ENCODE measurements at places on chromosomes 2 and 18. TPM values are rescaled to one million over a fixed set of nuclear protein-coding genes. Genes with fewer than 3 reads are reported as not detected.

The TMSB10 gene
- total RNA-seq, result 2,956 TPM

The HOXD4 gene
- total RNA-seq, result not detected

The RAB17 gene
- 82.8 TPM for total RNA-seq

The DPYSL5 gene
- not detected for total RNA-seq

The GYPC gene
- total RNA-seq, result 62.0 TPM

The QPCT gene
- total RNA-seq, result 12.5 TPM

The TSPYL6 gene
- total RNA-seq, result not detected

- DNase-seq, result no peak
Observed at GRCh38 chr2:67281101-67281500, 116.0 kb upstream of the ETAA1 start.

GRCh38 chr18:23998820-23999219, 15.7 kb upstream of the TTC39C start:
- no peak for DNase-seq

DNA sequence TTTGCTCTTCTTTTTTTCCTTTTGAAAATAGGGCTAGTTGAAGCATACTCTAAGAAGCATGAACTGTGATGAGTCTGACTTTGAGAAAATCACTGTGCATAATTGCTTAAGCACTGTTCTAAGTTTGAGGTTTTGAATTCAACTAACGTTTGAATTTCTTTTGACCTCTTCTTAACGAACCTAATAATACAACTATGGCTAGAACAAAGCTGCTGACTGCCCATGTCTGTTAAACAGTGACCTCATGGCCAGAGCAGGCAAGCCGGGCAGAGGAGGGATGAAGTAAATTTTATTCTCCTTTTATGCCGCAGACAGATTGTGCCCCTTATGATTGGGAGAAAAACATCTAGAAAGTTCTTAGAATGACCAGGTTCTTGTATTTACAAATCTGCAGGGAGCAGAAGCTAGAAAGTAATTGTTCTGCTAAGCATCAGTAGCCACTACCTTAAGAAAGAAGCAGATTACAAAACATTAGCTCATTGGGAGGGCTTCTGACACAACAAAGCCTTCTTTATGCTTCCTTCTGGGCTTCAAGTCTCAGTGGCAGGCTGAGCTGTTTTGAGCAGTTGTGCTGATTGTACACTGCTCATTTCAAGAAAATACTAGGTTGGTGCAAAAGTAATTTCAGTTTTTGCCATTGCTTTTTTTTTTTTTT, 97.8 kb upstream of the RASGRP3 start:
- no peak for DNase-seq

DNA sequence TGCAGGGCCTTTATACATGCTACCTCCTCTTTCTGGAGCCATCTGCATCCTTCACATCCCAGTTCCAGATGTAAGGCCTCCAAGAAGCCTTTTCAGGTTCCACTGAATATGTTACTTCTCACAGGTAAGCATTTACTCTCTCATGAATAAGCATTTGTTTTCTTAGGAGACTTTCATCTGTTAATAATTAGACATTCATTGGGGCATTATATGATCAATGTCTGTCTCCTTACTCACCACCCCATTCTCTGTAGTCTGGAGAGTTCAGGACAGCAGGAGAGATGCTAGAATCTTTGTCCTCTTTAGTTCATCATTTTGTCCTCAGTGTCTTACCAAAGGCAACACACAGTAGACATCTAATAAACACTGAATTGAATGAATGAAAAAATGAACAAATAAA, 185.7 kb downstream of the NCKAP5 start:
- DNase-seq, result no peak

- peak; percentile 84 for DNase-seq
Observed at GRCh38 chr2:240935103-240935876, 29.2 kb downstream of the CROCC2 start.

DNA sequence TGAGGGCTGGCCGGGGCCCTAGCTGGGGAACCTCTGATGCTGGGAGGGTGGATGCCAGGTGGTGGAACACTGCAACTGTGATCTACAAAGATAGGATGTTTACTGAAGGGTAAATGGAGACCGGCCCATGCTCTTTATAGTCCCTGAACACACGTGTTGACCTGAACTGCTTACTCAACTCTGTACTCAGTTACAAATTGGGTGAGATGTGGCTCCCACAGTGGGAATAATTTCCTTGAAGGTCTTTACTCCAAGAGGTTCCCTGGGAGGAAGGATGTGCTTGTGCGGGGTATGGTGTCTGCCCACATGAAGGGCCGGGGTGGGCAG, 254.1 kb downstream of the PRKCE start:
- no peak for DNase-seq

DNA sequence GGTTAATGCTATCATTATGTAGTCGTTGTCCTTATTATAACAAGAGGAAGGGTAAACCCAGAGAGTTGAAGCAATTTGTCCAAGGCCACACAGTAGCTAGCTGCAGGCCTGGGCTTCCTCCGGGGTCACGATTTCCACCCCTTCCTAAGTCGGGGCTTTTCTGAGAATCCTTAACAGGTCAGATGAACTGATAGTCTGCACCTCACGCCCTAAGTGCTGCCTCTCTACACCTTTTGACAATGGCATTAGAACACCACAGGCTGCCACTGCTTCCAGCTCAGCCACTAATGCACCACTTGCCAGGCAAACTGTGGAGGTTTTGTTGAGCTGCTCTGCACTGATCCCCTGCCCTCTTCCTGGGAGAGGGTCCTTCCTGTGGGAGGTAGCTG, 37.7 kb downstream of the FOSL2 start:
- no peak for DNase-seq

DNA sequence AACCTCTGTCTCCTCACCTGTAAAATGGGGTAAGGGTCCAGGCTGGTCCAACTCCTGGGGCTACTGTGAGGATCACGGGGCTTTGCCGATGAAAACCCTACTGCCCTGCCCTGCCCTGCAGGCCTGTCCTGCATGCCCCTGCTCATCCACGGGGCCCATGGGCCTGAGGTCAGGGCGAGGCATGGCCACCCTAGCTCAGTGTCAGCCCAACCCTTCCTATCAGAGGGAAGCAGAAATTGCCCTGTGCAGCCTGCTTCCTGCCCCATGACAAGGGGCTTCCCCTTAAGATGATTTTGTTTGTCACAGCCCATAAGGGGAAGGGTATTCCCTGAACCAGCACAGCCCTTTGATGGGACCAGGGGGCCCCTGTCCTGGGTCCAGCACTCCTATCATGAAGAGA, 353.6 kb upstream of the ID2 start:
- DNase-seq, result no peak

GRCh38 chr2:224009605-224010315, 29.3 kb downstream of the SERPINE2 start:
- no peak for DNase-seq

DNA sequence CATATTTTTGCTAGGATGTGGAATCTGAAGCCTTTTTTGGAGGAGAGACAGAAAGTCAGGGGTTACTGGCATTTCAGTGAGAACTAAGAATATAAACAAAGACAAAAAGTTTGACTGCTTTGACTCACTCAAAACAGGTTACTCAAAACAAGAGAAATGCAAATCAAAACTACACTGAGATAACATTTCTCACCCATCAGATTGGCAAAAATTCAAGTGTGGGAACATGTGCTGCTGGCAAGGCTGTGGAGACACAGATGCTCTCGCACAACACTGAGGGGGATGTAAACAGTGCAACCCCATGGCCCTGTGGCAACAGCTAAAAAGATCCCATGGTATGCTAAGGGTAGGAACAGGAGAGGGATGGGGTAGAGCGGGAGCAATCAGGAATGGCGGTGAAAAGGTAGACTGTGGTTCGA, 86.6 kb downstream of the DTNB start:
- DNase-seq, result no peak

DNA sequence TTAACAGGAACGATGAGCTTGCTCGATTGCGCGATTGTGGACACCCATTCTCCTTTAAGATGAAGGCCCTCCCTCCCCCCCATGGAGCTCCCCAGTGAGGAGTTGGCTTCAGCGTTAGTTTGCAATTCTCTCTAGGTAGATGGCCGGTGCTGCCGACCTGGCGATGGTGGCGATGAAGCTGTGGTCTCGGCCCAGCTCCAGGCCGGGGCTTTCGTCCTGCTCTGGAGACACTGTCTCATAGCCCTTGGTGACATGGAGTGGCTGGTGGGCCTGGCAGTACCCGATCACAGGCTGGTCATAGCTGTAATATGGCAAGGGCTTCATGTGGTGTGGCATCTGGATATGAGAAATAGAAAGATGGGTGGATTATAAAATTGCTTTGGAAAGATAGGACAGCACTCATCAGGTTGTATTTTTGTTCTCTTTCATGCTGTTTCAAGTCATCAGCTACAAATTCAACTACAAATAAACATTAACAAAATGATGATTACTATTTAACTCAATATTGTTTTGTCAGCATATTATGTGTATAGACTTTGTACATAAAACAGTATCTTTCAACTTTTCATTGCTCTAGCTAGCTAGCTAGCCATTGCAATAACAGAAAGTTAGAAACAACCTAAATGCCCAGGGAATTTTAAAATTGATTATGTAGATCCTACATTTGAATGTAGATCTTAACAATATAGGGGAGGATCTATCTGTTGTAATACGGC, 773.4 kb downstream of the LRRTM4 start:
- DNase-seq, result no peak

- DNase-seq, result no peak
Observed at GRCh38 chr2:105291981-105292380, 37.6 kb downstream of the TGFBRAP1 start.

DNA sequence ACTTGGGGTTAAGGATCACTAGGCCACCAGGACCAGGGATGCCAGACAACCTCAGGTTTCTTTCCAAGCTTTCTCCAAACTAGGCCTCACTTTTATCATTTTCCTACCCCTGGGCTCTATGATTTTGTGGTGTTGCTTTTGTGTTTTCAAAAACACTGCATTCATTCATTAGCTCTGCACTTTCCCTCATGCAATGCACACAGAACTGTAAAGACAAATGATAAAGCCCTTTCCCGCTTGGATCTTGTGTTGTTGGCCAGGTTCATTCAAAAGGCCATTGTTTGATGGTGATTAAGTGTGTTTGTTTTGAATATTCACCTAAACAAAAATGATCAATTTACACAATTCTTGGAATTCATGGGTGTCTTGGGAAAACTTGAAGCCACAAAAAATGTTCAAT, 210.7 kb upstream of the TNP1 start:
- no peak for DNase-seq

DNA sequence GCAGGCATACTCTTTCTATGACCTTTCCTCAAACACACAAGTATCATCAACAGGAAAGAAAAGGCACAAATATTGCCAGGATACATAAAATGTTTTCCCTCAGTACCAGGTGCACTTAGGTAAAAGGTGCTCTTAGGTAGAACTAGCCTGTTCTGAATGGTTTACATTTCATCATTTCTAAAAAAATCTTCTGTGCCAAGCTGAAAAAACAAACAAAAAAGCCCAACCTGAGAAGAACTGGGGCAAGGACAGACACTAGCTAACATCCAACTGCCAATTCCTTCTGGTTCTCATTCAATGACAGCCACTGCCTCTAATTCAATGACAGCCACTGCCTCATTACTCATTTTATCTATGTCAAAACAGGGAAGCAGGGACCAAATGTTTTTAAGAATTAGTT, 68.5 kb downstream of the SPIRE1 start:
- DNase-seq, result no peak

GRCh38 chr2:179049203-179049545, 763 bp downstream of the CCDC141 start:
- DNase-seq, result no peak

All from upper lobe of left lung (tissue), 6 donors.